ENCODE measurements at places on chromosomes 13 and 19.

DNA sequence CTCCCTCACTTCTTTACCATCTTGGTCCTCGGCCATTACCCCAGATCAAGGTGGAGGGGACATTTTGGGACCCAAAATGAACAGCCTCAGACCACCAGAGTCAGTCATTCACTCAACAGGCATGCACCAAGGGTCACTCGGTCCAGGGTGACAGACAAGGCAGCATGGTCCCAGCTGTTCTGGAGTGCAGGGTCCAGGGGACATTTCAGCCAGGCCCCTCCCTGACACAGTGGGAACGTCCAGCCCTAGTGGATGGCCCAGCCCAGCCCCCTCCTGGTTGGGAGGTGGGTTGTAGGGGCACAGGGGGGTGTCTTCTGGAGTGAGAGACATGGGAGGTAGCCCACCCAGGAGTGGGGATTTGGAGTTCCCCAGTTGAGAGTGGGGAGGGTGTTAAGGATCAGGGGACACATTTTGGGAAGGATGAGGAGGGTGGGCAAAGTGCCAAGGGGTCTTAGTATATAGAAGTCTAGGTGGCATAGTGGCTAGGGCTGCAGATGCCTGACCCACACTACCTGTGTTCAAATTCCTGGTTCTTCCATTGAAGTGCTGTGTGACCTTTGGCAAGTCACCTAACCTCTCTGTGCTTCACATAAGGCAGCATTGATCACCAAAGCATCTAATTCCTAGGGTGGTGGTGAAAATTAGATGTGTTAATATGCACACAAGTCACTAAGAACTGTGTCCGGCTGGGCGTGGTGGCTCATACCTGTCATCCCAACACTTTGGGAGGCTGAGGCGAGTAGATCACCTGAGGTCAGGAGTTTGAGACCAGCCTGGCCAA, 2.5 kb upstream of the FCER2 start:
- DNase-seq: no peak

DNA sequence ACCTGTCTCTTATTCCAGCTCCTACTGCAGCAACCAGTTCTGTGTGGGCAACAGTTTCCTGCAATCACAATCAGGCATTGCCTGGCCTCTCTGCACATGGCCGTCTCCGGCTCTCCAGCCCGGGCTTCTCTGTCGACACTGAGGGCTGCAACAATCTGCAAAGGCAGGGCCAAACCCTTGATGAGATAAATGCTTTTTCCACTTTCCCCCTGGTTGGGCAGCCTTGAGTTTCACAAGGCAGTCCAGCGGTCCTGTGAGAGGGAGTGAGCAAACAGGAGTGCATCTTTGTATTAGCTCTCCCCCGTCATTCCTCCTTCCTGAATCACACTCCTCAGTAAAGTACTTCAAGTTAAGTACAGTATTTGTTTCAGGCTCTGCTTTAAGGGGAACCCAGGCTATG, 40.7 kb upstream of the VWA8 start:
- DNase-seq: no peak

GRCh38 chr13:99380921-99381645, 73.9 kb upstream of the GPR183 start:
- DNase-seq: no peak

DNA sequence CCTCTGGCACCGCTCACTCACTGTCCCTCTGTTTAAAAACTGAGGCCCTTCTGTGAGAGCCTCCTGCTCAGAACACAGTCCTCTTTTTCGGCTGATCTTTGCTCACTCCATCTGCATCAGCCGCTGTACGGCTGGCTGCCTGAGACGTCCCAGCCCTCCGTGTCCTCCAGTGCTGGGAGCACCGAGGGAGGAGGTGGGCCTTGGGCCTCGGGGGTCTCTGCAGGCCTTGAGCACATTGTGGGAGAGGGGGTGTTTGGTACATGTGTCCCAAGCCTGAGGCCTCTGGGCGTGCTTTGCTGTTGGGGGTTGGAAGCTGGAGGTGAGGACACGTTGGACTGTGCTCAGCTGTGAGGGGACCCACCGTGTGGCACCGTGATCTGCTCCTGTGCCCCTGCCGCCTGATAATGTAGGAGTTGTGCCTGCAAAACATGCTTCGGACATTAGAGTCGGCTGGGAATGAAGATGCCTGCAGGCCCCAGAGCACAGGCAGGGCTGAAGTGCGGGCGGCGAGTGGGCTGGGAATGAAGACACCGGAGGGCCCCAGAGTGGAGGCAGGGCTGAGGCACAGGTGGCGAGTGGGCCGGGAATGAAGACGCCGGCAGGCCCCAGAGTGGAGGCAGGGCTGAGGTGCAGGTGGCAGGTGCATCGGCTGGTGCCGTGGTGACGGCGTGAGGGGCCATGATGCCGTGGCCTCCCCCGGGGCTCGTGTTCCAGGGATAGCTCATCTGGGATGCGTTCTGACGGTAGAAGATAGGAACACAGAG, 30.6 kb downstream of the MCF2L start:
- DNase-seq: no peak

DNA sequence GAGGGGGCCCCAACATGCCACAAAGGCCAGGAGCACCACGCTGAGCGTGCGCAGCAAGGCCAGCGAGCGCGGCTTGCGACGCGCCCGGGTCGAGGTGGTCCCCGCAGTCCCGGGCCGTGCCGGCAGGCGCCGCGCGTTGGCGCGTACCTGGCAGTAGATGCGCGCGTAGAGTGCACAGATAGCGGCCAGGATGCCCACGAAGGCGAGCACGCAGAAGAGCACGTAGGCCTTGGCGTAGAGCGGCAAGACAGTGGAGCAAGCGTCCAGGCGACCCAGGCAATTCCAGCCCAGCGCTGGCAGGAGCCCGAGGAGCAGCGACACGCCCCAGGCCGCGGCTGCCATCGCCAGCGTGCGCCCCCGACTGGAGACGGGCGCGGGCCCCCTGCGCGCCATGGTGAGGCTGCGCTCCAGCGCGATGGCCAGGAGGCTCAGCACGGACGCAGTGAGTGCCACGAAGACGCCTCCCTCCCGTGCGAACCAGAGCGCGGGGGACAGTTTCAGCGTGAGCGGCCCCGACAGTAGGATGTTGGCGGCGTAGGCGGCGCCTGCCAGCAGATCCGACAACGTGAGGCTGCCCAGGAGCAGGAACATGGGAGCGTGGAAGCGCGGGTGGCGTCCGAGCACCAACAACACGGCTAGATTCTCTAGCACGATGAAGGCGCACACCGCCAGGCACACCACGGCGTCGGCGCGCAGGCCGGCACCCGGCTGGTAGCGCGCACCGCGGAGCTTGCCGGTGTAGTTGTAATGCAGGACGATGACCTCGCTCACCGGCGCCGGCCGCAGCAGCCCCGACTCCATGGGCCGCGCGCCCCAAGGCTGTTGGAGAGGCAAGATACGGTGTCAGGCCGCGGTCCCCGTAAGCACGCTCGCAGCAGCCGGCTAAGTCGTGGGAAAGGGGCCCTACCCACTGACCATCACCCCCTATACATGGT, 2.8 kb downstream of the S1PR5 start:
- DNase-seq: no peak

Measured in H4 (cell line).